ENCODE measurements at places on chromosomes 4 and X.

DNA sequence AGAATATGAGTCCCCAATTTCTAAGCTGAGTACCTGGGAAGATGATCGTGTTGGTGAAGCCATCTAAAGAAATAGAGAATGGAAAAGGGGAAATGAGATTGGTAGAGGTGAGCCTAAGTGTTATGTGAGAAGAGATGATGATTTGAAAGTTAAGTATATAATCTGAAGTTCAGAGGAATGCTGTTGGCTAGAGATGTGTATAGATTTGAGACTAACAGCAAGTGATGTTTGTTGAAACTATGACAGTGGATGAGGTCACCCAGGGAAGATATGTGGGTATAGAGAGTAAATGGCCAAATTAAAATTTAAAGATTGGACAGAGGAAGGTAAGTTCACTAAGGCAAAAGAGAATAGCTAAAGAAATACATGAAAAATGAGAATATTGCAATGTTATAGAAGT is 324.2 kb downstream of the MAPK10 start:
- no peak for DNase-seq

DNA sequence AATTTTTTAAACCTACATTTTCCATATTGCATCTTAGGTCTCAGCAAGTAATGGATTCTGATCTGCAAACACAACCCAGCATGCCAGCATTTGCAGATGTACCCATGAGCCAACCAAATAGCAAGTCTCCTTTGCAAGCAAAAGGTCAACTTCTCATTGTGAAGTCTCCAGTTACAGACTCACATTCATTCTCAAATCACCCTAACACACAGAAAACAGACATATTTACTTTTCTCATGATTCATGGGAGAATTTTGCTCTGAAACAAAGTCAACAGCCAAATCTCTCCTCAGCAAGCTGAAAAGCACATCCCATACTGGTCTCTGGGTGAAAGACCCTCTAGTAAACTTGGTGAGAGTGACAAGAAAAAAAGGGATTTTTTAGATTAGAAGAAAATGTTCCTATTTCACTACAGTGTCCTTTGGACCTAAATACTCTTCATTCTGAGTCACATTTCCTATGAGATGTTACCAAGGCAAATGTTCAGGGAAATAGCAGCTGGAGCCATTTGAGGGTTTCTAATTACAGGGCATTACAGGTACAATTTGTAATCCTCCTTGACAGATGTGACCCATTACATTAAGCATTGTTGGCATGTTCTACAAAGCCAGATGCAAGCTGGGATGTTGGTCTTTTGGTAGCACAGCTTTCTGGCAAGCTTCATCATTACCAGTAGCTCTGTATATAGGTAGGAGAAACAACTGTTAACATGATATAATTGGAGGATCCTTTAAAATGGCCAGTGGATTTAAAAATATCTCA is 383.3 kb downstream of the SMARCA1 start:
- no peak for DNase-seq

DNA sequence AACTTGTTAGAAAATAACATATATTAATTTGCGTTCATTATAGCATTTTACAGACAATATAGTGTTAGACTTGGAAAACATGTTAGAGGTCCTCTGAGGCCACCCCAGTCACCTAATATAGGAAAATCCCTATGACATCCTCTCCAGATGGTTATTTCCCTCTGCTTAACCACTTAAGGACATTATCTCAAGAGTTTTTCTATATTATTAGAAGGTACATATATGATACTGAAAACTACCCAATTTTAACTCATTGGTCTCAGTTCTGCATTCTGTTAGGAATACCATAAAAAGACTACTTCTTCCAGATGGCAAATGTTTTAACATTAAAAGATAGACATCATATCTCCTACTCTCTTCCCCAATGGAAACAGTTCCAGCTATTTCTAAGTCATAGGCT is 21.4 kb downstream of the PTPN13 start:
- no peak for DNase-seq

- no peak for DNase-seq
Observed at GRCh38 chrX:124289443-124289842, 43.0 kb upstream of the TEX13D start.

- DNase-seq = no peak
Observed at GRCh38 chrX:9997524-9997923, 30.4 kb downstream of the CLDN34 start.

GRCh38 chr4:136634121-136634520 is 898.2 kb downstream of the PCDH18 start:
- DNase-seq = no peak

DNA sequence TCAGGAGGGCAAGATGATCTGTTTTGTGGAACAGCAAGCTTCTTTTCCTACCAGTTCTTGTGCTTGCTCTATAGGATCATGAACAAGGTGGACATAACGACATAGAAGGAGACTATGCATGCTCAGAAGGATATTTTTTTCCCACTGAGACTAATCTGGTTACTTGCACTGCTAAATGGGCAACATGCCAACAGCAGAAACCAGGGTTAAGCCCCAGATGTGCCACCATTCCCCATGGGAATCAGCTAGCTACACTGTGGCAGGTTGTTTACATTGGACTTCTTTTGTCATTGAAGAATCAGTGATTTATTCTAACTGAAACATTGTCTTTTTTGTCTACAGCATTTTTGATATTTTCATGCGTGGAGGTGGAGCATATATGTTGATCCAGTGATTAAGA is 165.6 kb downstream of the C4orf33 start:
- no peak for DNase-seq

DNA sequence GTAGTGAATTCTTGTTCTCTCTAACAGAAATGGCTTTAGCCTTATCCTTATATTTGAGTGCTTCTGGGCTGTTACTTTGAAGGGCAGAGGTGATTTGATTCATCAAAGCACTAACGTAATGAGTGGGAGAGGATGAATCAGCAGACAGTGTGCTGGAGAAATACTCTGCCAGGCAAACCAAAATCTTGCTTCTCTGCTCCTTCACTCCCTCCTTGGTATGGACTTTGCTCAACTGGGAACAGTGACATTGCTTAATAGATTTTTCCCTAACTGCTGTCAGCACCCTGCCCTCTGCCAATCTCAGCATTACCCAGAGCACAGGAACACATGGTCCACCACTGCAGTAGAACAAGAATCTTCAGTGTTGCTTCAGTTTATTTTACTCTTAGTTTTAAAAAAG is 56.0 kb downstream of the PDLIM5 start:
- DNase-seq = peak; percentile 91

DNA sequence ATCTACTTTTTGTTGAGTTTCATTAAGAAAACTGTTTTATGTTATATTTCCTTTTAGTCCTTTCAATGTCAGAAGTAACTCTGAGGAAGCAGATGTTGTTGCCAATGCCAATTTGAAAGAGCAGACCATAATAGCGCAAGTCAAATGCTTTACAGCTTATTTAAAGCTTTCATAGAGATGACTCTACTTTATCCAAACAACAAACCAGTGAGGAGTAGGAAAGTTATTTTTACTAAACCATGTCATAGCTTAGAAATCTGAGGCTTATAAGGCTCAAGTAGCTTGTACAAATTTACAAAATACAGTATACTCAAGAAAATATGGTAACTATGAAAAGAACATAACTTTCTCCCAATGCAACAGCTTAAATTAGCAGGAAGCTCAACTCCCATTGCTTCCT is 40.1 kb upstream of the SPOCK3 start:
- DNase-seq = no peak

DNA sequence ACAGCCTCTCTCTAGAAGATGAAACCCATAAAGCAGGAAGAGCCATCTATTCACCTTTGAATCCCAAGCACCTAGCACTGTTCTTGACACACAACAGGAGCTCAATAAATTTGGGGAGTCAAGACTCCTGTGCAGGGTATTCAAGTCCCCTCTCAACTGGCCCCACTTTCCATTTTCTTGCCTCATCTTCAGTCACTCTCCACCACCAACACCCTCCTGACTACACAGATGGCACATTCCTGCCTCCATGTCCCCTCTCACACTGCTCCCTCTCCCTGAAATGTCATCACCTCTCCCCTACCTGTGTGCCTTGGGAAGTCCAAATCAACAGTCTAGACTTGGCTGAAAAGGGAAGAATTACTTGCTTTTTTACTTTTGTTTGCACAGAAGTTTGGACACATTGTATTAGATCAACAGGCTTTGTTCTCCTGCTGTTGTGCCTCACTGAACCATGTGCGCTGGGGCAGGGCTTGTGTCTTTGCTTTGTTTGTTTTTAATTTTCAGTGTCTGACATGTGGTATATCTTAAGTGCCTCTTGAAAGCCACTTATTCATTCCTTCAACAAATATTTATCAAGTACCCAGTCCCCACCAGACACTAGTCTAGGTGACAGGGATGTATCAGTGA is 85.1 kb downstream of the APBB2 start:
- DNase-seq = no peak

DNA sequence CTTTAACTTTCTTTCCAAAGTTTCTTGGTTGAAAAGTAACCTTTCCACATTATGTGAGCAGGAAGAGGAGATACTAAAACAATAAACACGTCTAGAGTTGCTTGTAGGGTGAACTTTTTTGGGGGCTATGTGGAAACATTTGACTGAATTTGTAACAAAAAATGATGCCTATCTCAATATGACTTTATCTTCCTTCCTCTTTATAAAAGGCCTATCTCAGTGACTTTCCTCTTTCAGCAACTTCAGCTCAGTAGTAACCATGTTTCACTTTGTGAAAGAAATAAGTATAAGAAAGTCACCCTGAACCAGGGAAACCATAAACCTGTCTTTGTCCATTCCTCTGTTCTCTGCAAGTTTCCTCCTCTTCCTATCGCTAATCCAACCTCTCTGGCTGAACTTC is 124.7 kb upstream of the TMEM164 start:
- DNase-seq = no peak

DNA sequence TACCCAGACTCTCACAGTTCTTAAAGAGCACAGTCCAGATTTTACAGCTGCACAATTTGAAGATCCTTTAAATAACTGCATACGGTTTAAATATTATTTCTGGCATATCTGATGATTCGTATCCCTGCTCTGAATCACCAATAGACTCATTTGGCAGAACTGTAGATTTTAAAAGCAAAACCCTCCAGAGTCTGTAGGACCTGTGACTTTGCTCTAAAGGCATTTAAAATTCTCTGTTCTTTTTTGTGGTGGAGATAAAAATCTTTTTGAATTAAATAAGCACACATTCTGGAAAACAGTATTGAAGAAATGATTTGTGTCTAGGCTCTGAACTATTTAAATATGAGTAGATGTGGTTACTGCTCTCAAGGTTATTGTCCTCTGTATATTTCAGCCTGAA is 246.2 kb upstream of the PITX2 start:
- no peak for DNase-seq

DNA sequence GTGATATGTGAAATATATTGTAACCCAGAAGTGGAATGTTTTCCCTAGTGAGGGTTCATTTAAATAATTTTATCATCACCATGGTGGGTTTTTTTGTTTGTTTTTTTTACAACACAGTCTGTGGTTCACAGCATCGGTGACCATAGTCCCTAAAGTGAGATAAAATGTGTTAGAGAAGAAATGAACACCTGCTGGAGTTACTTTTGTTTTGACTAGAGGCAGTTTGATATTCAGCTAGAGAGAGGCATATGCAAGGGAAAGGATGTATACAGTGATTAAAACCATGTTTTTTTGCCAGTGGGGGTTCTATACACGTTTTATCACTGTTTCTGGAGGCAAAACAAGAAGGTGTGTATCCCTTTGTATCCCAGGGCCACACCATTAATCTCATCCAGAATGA is 541.5 kb downstream of the PCDH7 start:
- no peak for DNase-seq

GRCh38 chrX:20681683-20682082 is 415.0 kb upstream of the RPS6KA3 start:
- DNase-seq = no peak

- DNase-seq = no peak
Observed at GRCh38 chr4:35250331-35250730, 994.0 kb downstream of the ARAP2 start.

GRCh38 chr4:97987019-97987648 is 156.1 kb downstream of the STPG2 start:
- no peak for DNase-seq

Data from coronary artery (tissue), 2 donors.